T-helper 17 cell (primary cell): ENCODE measurements at places on chromosomes 2 and 18.

DNA sequence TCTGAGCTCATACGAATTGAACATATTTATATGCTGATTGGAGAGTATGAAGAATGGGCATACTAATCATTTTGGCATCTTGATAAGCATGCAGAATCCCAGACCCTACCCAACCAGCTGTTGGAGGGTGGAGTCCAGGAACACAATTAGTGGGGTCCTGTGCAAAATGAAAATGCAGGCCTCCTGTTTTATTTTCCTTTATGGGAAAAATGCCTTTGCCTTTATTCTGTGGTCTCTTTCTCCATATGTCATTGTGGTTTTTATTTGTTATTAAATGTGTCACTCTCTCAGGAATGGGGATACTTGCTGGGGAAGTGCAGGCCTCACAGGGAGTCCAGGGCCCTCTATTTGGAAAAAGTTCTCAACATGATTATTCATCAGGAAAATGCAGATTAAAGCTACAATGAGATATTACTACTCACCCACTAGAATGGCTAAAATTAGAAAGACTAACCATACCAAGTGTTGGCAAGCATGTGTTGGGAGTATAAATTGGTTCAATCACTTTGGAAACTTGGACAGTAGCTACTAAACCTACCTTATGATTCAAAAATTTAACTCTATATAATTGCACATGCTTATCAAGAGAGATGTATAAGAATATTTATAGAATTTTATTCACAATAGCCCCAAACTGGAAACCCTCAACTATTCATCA lies 223.1 kb upstream of the FBXO11 start:
- DNase-seq: no peak

- no peak for DNase-seq
Measured at GRCh38 chr2:212414767-212415211, 123.8 kb downstream of the ERBB4 start.

DNA sequence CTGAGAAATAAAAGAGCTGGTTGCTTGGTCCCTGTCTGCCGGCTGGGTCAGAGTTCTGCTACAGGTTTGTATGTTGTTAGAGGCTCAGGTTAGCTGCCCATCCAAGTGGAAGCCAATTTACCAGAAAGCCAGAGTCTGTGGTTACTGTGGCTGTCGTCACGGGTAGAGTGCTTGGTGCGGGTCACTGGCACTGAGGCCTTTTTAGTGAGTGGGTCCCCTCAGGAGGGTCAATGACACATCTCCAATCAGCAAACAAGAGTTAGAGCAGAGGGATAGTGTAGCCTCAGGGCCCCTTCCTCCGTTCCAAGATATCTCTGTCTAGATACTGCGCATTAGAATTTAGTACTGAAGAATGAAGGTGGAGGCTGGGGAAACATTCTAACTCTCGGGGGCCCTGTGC lies 41.2 kb downstream of the CTIF start:
- no peak for DNase-seq

- DNase-seq: no peak
Measured at GRCh38 chr18:43634994-43635393, 357.7 kb upstream of the SYT4 start.

DNA sequence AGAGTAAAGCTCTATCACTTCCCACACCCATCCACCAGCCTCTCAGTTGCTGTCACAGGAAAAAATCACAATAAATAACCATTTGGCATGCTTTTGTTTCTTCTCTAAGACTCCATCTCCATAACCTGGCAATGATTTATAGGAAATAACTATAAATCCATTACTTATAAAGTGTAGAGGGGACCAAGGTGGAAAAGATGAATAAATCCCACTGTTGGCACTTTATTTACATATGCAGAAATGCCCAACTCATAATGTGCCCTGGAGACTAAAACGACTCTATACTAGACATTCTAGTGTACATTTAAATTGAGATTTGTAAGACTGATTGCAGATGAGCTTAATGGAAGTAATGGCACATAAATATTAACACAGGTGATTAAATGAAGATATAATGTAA lies 7.5 kb upstream of the NOSTRIN start:
- DNase-seq: no peak

DNA sequence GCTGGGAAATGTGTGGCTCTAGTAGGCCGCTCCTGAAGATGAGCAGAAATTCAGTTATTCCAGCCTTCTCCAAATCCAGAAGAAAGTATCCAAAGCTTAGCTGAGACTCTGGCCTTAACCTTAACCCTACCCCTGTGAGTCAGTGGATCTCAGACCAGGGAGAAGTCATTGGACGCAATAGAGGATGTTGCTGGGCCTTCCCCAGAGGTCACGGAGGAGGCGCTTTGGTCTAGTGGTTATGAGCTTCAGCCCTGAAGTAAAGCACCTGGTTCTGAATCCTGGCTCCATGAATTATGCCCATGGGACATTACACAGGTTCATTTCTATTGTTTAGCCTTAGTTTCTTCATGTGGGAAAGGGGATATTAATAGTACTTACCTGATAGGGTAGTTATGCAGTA lies 24.0 kb downstream of the PKDCC start:
- no peak for DNase-seq

DNA sequence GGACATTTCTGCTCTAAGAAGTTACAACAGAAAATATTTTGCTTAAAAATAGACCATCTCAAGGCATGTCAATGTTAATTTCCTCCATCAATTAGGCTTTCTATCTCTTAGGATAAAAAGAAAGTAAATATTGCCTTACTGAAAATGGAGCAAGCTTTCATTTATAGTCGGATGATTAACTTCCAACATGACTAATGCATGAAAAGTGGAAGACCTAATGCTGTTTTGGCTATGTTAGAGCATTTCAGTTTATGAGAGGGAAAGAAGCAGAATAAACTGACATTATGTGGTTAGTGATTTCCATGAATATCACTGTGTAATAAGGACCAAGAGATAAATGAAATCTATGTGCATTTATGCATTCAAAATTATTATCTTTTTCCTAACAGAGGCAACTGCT lies 475.2 kb upstream of the UBE2E3 start:
- no peak for DNase-seq

DNA sequence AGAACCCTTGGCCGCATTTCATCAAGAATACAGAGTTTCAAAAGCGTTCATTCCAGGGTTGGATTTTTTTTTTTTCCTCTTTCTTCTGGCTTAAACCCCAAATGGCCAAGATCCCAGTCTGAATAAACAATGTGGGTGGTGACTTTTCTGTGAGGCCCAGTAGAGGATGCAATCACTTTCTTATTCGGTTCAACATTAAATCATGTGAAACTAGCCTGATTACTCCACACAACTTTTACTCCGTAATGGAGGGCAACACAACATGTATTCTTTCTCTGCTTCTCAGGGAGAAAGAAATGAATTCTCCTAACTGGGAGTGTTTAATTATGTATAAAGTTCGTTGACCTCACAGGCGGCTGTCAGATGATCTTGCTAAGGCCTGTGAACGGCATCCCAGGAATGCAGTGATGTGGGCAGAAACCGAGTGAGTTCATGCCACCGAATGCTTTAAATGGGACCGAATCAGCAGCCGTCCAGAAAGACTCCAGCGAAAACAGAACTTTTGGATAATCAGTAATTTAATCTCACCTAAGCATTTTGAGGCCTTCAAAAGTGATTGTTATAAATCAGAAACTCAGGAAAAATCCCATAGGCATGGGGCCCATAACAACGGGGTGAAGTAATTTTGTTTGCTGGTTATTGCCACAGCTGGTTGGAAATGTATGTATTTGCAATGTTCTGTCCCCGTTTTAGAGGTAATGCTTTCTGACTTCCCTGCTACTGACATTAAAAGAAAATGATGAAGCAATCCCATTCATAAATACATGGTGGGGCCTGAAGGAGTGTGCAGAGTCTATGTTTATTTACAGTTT lies 81.5 kb downstream of the BCL2 start:
- no peak for DNase-seq

- DNase-seq: no peak
Measured at GRCh38 chr2:98903064-98903355, 33.0 kb downstream of the CRACDL start.

DNA sequence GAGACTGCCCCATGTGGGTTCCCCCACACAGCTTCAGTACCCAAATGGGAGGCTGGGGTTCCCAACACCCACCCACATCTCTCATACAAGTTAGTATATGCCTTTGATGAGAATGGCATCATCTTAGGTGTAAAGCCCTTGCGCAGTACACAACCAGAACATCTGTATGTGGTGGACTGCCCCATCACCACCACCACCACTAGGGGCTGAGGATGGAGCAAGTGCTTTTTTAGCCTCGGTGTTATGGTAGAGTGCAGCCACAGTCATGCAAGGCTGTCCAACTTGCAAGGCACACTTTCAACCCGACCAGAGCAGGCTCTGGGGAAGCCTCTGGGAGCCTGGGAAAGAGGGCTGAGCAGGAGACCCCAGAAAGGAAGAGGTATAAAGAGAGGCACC lies 241.2 kb downstream of the TFCP2L1 start:
- no peak for DNase-seq

GRCh38 chr2:181240844-181241243 lies 216.3 kb upstream of the ITGA4 start:
- DNase-seq: no peak

- DNase-seq: no peak
Measured at GRCh38 chr2:27754831-27755230, 16.7 kb upstream of the MRPL33 start.

DNA sequence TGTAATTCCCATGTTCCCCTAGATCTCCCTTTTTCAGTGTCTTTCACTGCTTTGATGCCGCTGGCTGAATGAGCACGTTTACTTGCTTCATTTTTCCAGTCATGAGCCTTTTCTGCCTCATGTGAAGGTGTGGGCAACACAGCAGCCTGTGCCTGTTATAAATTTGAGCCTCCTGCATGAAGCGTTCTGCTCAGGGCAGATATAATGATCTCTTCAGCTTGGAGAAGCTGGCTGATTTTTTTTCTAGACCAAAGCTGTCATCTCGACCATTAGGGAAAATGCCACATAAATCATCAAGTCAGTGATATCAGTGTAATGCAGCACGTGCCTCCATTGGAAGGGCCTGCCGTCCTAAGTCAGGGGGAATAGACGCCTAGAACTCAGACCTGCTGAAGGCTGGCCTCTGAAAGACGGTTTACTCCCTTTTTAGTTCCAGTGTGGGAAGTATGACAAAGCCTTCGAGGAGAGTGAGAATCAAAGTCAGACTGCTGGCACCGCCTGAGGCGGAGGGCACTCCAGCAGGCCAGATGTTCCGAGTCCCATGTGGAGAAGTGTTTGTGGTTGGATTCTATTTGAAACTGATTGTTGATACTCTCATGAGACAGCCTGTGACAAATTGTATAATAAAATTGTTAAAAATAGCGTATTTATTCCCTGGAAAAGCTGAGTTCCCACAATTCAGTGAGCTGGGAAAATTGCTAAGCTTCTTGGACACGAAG lies 196.5 kb downstream of the MYO1B start:
- DNase-seq: no peak

DNA sequence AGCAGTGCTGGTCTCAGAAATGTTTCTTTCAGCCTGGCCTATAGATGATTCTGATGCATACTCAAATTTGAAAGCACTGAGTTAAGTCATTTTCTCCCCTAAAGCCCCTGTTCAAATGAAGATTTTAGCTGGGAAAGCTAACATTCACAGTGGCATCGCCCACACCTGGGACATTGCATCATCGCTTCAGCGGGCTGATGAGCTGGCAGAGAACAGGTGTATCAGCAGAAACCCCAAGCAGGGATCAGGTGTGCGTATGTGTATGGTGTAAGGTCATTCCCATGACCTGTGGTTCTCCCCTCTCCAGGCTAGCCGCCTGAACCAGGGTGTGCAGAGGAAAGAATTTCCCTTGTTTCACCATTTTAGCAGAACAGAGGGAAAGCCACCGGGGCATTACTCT lies 56.3 kb downstream of the EPAS1 start:
- DNase-seq: no peak

- DNase-seq: no peak
Measured at GRCh38 chr2:145185696-145186095, 665.8 kb upstream of the ZEB2 start.

- peak; percentile 31 for DNase-seq
Measured at GRCh38 chr2:75627902-75628504, 18.6 kb upstream of the MRPL19 start.

- no peak for DNase-seq
Measured at GRCh38 chr2:215434447-215435279, 1.2 kb downstream of the FN1 start.

DNA sequence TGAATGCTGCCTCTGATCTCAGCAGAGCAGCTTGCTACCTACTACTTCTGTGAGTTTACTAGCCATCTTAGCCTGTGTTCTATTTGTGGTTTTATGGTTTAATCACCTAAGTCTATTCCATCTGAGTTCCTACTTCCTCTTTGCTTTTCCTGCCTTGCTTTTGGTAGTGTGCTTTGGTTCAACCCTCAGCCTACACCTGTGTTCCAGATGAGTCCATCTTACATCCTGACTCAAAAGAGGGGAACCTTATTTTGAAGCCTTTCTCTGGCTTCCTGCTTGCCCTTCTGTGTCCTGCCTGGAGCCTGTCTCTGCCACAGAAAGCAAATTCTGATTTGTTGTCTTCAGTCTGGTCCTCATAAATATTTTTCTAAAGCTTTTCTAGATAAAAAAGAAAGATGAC lies 530.3 kb upstream of the MEX3C start:
- DNase-seq: no peak

DNA sequence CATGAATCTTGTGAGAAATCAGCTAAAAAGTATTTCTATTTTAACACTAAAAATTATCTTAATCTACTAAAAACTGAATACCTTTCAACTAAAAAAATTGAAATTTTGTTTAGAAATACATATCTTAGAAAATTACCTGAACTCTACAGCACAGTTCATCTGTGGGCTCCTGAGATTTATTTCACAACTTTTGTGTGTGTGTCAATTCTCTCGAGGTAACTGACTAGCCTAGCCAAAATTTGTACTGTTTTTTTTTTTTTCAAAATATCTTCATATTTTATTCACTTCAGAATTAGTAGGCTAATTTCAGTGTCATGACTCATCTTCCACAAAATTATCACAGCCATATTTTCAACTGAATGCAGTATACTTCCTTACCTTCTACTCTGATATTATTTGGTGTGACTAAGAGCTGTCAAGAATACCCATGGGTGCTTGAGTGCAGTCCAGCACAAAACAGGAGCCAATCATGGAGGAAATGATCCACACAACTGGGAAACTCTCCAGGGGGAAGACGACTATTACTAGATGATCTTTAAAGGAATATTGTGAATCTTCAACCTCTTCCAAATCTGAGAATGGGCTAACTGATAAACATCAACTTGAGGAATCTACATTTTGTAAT lies 174.6 kb downstream of the ZNF385B start:
- DNase-seq: no peak

DNA sequence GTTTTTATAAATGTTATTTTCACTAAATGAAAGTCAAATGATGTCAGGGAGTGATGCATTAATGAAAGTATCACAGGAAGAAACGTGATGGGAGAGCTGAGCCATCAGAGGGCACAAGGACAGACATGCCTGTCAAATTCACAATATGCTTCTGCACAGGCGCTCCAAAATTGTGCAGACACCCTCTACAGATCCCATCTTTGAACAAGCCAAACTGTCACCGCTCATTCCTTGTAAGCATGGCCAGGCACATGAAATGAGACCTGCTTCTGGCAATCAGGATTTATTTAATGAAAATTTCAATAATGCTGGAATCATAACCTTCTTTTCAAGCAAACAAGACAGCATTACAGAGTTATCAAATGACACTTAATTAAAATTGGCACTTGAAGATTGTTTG lies 20.4 kb upstream of the FSHR start:
- DNase-seq: no peak
